ENCODE measurements at places on chromosomes 3 and 15.

DNA sequence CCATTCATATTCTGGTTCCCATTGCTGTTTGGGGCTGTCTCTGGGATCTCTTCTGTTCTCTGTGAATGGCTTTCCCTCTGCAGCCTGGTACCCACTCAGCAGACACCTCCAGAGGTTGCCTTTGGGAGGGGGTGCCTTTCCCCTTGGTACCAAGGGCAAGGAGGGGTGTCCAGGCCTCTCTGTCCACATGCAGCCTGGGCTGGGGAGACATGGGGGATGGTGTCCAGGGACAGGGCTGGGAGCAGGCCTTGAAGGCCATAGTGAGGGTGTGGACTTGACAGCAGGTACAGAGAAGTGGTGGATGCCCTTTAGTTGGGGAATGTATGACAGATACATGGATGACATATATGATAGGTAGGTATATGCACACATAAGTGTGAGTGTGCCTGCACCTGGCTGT, 83.7 kb downstream of the PLXNA1 start:
- DNase-seq = no peak

DNA sequence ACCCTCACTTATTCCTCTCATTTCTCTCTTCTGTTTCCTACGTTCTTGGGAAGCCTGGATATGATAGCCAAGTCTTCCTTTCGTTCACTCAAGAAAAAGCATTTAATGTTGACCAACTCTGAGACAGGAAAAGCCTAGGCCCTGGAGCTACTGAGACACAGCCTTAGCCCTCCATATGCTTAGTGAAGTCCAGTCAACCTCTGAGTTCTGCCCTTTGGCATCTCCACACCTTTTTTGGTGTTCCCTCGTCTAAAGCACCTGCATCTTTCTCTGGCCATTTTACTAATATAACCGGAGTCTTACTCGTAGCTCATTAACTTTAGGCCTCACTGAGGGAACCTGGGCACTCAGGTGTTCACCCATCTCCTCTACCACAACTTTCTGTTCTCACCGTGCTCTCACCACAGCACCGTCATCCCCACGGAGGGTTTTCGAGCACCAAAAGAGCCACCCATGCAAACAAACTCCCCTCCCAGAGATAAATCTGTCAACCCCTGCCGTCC, 632 bp downstream of the MTHFS start:
- no peak for DNase-seq

DNA sequence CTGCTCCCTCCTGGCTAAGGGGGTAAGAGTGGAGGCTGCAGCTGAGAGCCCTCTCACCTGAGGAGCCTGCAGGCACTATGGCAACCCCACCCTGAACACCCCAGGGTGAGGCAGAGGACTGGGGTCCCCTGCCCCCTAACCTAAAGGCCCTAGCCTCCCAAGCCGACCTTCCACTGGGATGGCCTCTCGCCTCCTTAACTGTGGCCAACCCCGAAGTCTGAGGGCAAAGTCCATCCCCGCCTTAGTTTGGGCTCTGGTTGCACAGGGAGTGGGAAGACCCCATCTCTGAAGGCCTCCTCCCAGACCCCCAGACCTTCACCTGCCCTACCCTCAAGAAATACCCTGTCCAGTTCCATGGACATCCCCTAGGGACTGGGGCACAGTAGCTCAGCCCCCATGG, 100.6 kb upstream of the PRR23E start:
- DNase-seq = no peak

DNA sequence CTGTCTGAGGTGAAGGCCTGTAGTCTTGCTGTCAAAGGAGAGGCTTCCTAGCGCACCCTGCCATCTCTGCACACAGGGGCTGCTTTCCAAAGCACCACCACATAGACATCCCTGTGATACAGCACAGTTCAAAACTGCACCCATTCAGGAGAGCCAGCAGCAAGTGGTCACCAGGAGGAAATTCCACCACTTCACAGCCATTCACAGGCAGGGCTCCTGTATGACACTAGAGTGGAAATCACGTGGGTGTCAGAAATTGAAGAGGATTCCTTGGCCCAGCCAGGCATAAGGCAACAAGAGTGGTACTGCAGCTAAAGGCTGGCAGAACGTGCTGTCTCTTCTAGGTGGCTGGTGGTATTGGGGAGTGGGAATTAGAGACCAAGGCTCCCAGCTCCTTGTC, 102.8 kb downstream of the RFTN1 start:
- DNase-seq = peak; percentile 22

DNA sequence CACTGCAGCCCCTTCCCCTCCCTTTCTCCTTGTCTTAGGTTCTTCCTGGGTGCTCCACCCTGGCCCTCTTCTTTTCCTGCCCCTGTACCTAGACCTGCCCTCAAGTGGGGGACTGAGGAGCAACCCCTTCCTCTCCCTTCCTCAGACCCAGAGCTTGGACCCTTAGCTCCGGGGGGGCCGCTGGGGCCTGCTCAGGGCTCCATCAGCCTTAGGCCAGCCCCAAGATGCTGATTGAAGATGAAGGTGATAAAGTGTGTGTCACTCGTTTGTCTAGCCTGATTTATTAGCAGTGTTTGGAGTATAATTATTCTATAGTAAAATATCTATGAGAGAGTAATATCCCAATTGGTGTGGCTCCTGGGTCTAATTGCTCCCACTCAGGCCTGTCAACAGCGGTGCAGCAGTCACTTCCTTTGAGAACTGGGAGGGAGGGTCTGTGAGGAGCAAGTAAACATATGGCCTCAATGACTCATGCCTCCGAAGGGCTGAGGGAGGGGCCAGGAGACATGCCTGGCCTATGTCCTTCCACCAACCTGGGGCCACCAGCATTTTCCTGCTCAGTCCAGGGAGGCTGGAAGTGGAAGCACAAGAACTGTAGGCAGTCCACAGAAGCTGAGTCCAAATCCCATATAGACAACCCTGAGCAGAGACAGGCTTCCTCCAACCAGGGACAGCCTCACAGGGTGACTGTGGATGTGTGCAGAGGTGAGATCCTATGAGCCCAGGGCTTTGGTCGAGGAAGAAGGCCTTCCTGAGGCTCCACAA, 123.2 kb downstream of the DNAJB8 start:
- peak; percentile 63 for DNase-seq

GRCh38 chr15:70375586-70375985, 277.9 kb upstream of the TLE3 start:
- DNase-seq = no peak

DNA sequence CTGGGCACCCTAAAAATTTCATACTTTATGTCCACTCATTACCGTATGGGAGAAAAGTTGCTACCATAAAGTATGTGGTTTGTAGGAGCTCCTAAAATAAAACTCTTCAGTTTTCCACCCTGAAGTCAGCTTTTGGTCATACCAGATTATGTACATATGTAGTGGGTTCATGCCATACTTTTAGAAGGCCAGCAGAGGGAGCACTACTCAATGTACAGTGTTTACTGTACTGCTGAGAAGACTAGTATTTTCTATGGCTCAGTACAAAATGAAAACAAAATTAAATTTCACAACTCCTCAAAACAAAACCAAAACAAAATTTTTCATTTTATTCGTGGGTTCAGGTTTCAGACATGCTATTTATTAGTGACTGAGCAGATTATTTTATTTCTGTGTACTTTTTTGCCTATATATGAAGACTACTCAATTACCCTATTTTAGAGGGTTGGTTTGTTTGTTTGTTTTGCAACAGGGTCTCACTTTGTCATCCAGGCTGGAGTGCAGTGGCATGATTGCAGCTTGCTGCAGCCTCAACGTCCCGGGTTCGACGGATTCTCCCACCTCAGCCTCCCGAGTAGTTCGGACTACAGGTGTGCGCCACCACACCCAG, 24.3 kb downstream of the NXPE3 start:
- DNase-seq = peak; percentile 83
